Stimulated activated CD8-positive, alpha-beta memory T cell treated with anti-CD3 and anti-CD28 coated beads, Interleukin-7, amount 100 ng/mL, for 1 hour (primary cell): ENCODE measurements at places on chromosomes 12 and 14.
A peak's percentile ranks its signal among the peaks of the same experiment; 100 is the strongest.

DNA sequence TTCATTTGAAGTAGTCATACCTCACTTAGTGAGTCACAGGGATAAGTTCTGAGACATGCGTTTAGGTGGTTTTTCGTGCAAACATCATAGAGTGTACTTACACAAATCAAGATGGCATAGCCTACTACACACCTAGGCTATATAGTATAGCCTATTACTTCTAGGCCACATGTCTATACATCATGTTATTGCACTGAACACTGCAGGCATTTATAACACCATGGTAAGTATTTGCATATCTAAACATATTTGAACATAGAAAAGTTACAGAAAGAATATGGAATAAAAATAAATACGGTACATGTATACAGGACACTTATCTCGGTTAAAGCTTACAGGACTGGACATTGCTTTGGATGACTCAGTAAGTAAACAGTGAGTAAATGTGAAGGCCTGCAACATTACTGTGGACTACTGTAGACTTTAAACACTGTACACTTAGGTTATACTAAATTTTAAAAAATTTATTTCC lies 670.6 kb downstream of the SLC16A7 start:
- no peak for DNase-seq

GRCh38 chr12:105399428-105400081 lies 69.1 kb downstream of the C12orf75 start:
- no peak for DNase-seq

GRCh38 chr12:105654606-105655005 lies 324.1 kb downstream of the C12orf75 start:
- no peak for DNase-seq

DNA sequence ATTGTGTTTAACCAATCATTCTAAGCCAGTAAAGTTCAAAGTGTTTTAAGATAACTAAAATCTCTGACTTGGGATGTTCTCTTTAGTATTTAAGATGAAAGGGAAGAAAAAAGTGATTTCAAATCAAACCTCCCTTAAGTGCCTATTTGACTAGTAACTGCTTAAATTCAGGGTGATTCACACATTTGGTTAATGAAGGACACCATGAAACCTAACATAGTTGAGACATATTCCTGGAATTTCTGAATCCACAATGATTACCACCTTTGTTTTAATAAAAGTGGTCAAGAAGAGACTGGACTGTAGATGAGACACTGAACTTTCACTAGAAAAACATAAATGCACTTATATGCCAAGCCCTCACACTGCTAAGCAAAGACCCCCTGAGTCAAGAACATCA lies 138.7 kb downstream of the MED13L start:
- DNase-seq = no peak

DNA sequence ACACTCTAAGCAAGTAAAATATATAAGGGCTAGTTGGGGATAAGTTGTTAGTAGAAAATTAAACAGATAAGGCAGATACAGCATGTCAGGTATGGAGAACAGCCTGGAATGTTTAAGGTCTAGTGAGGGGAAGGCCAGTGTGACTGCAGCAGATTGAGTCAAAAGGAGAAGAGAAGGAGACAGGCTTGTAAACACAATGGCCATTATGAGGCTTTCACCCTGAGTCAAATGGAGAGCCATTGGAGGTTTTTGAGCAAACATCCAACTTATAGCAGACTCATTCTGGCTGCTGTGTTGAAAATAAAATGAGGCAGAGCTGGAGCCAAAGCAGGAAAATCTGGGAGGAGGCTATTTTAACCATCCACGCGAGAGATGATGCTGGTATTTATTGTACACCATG lies 142.0 kb downstream of the DUSP6 start:
- DNase-seq = no peak

GRCh38 chr12:64781280-64782190 lies 22.3 kb upstream of the GNS start:
- no peak for DNase-seq

GRCh38 chr14:36860831-36861230 lies 199.2 kb downstream of the PAX9 start:
- DNase-seq = no peak

- peak; percentile 2 for DNase-seq
These were observed 43.3 kb downstream of the AEBP2 start for GRCh38 chr12:19482551-19483109.
